ENCODE measurements at places on chromosomes 12 and 14.

DNA sequence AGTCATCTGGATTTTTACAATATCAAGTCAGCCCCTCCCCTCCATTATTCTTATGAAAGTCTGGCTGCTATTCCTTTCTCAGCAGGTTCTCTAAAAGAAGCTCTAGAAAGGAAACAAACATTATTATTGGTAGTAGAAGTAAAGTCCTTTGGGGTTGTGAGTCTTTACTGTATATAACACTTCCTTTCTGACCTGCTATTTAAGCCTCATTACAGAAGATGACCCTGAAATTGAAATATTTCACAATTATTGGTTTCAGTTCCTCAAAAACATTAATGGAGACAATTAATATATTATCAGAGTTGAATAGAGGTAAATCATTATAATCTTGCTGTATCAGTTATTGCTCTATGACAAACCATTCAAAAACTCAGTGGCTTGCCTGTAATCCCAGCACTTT is 19.3 kb downstream of the PLEKHA5 start:
- DNase-seq = no peak

DNA sequence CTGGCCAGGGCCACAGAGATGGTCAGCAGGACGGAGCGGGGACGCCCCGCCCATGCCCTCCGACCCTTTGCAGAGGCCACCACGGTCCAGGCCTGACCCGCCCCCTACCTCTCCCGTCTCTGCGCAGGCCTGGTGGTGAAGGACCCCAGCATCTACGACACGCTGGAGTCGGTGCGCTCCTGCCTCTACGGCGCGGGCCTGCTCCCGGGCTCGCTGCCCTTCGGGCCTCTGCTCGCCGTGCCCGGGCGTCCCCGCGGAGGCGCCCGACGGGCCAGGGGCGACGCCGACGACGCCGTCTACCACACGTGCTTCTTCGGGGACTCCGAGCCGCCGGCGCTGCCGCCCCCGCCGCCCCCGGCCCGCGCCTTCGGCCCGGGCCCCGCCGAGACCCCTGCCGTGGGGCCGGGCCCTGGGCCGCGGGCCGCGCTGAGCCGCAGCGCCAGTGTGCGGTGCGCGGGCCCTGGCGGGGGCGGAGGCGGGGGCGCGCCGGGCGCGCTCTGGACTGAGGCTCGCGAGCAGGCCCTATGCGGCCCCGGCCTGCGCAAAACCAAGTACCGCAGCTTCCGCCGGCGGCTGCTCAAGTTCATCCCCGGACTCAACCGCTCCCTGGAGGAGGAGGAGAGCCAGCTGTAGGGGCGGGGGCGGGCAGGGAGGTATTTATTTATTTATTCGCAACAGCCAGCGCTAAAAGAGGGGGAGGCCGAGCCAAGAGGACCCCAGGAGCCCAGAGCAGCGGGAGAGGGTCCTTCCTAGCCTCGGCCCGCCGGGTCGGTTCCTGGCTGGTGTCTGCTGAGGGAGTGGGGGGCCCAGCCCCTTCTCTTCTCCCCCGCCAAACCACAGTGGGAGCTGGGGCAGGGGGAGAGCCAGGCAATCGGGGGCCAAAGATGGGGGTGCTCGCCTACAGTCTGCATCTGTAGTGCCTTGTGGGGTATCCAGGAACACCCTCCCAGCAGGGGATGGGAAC is 8.1 kb downstream of the TAMALIN start:
- DNase-seq = peak; percentile 77

DNA sequence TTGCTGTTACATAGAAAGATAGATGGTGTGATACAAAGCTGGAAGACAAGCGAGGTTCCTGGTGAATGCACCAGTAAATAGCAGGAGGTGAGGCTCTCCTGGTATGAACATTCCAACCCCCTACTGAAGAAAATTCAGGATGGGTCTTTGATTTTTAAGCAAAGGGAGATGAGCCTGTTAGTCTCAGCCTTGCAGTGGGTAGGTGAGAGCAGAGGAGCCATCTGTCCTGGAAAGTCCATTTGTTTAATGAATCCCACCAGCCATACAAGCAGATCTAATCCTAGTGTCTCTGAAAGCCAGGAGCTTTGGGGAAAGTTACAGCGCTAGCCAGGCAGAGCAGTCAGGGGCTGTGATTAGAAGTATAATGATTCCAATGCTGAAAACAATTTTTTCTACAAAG is 234.8 kb upstream of the FOXN3 start:
- no peak for DNase-seq

DNA sequence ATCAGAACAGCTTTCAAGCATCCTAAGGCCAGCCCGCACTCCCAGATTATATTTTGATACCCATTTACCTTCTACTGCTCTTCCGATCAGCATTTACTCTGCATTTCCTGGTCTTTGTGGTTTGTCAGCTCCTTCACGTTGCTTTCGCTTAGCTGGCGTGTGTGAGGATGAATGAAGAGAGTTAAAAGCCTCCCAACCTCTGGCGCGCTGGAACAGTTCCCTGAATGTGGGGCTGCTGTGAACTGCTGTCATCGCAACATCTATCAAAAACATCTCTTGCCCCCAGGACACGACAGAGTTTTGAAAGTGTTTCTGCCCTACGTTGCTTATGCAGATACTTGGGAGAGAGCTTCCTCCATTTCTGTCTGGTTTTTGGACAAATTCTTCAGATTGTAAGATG is 129.2 kb downstream of the KCNA5 start:
- no peak for DNase-seq

DNA sequence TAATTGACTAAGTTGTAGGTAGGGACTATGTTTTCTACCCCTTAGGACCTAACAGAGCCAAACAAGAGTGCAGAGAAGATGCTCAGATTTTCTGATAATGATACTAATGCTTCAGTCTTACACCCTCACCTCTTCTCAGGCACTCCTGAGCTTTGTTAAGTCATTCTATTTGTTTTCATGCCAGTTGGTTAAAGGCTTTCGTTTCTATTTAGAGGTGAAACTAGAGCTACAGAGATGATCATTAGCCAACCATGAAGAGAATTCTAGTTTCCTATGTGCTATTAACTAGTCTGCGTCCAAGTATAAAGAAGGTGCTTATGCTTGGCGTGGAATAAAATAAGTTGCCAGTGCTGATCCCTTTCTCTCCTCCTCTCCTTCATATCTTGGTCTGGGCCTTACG is 34.6 kb upstream of the PYGL start:
- DNase-seq = no peak

GRCh38 chr12:118359541-118359915 is 13.2 kb downstream of the TAOK3 start:
- DNase-seq = no peak

DNA sequence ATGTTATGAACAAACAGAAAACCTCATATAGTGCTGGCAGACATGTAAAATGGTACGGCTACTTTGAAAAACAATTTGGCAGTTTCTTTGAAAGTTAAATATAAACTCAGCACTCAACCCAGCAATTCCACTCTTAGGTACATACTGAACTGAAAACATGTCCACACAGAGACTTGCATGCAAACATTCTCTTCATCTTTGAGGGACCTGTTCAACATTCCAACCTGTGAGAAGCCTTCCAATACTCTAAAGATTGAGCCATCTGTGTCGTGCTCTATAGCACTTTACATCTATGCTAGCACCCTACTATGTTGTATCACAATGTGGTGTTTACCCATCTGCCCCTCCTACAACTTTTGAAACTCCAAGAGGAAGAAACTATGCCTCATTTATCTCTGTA is 79.3 kb downstream of the DNAI7 start:
- no peak for DNase-seq

DNA sequence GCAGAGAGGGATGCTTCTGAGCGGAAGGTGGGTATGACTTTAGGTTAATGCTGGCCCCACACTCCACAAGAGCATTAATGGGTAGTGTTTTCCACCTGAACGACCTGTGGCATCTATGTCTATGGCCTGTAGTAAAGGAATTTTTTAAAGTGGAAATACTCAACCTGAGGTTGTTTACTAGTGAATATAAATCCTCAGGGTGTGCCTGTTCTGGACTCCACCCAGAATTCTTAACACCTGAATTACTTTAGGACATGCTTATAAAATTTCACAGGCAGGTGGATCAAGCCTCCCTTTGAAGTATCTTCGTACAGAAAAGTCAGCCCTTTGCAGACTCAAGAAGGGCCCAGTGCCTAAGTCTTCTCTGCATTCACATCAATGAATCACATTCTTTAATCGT is 196.1 kb downstream of the ESR2 start:
- no peak for DNase-seq

GRCh38 chr12:106634206-106634605 is 51.4 kb downstream of the RFX4 start:
- DNase-seq = no peak

DNA sequence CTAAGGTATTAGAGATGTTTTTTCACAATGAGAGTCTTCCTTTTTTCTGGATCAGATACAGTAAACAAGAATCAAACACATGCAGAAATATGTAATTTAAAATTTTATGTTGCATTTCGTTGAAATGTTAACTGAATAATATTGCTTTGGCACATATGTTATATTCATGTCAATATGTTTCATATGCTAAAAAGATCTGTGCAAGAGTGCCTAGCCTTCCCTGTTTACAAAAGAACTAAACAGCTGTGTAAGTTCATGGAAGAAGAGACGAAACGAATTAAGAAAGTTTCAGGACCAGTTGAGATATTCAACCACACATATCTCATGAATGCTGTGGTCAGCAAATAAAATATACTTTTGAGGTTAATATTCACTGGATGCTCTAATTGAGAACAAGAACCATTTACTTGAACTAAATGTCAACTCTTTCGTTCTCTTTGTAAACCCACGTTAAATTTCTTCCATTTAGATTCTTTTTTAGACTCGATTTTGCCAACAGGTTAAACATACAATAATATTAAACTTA is 289.5 kb downstream of the FOXG1 start:
- no peak for DNase-seq

DNA sequence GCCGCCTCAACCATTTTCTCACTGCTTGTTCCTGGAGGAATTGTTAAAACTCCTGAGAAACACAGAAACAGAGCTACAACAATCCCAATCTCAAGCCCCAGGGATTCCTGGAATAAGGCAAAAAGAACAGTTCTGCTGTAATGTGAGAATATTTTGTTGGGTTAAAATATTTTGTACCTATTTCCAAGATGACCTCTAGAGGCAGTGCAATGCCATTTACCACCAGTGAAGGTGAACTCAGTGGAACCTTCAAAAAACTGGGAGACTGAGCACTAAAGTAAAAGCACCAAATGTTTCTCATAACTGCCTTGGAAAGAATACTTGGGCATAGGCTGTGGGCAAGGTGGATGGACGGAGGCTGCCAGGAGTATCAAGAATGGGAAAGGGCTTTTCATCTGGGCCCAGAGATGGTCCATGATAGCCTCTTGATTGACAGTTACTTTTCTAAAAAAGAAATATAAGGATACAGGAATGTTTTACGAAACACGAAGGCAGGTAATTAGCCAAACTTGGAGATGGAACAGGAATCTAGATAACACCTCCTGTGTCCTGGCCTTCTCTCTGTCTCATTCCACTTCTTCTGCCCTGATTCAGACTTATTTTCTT is 334.0 kb upstream of the FLRT2 start:
- no peak for DNase-seq

DNA sequence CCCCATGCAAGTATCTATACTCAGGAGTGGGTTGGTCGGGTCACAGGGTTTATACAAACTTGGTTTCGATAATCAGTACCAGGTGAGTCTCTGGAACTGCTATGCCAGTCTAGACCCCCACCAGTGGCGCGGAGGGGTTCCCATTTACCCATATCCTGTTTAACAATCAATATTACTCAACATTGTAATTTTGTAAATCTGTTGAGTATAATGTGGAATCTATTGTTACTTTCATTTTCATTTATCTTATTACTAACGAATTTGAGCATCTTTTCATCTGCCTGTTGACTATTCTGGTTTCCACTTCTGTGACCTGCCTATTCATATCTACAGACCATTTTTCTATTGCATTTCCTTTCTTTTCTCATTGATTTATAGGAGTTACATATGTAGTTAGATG is 275.2 kb upstream of the CRY1 start:
- no peak for DNase-seq

- DNase-seq = no peak
These were observed 183.1 kb downstream of the KLHL28 start for GRCh38 chr14:44778604-44779003.

DNA sequence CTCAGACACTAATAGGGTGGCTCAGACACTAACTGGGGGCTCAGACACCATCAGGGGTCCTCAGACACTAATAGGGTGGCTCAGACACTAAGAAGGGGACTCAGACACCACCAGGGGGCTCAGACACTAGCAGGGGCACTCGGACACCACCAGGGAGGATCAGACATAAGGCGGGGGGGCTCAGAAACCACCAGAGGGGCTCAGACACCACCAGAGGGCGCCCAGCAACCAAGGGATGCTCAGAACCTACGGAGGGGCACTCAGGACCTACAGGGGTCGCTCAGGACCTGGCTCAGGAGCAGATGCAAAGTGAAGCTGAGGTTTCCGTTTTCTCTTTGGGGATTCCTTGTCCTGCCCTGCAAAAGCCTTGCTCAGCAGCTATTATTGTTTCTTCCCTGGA is 448.5 kb downstream of the TMEM121 start:
- DNase-seq = no peak

DNA sequence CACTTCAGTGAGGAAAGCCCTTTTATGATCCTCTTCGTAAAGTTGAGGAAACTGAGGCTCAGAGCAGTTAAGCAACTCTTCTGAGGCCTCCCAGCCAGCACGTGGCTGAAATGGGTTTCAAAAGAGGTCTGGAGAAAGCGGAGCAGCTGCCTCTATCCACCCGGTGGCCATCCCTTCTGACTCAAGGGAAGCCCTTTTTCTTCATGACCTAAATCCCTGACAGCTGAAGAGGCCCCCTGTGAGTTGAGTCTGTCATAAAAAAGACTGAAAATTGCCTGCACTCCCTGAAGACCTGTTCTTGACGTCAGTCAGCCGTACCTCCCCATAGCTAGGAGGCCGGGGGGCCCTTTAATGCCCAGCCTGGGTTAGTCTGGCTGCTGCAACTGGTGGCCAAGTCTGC is 10.7 kb downstream of the CMKLR1 start:
- no peak for DNase-seq

DNA sequence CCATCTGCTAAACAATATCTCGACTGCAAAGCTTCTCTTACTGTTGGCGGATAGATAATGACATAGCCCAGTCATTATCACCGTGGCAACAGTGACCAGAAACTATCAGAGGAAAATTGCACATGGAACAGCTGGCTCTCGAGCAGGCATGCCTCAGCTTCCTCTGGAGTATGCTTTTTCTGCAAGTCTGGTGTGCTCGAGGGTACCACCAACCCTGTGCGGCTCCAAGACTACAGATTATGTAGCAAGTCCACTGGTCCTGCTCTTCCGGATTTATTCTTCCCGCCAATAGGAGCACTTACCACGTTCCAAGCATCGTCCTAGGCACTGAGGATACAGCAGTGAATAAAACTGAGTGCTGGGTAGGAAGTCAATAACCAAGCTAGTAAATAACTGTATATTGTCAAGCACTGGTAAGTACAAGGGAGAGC is 1.4 kb upstream of the GLRX5 start:
- no peak for DNase-seq

Data from ecto neural progenitor cell (in vitro differentiated cells).